BJ (cell line): ENCODE measurements at places on chromosomes 7 and 10.
A peak's percentile ranks its signal among the peaks of the same experiment; 100 is the strongest.

- DNase-seq: no peak
Observed at GRCh38 chr7:84729284-84729683, 457.6 kb downstream of the SEMA3D start.

DNA sequence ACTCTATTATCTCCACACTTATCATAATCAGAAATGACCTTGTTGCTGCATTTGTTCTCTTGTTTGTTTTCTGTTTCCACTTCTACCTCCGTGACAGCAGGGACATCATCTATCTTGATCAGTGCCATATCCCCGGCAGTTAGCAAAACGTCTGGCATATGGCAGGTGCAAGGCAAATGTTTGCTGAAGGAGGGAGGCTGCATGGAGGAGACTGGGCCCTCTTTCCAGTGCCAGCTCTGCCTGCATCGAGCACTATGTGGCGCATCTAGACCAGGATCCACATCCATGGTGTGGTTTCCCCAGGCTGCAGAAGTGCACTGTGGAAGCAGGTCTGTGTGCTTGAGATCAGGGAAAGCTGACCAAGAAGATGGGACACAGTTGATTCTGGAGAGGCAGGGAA lies 181.2 kb downstream of the KCNMA1 start:
- DNase-seq: no peak

DNA sequence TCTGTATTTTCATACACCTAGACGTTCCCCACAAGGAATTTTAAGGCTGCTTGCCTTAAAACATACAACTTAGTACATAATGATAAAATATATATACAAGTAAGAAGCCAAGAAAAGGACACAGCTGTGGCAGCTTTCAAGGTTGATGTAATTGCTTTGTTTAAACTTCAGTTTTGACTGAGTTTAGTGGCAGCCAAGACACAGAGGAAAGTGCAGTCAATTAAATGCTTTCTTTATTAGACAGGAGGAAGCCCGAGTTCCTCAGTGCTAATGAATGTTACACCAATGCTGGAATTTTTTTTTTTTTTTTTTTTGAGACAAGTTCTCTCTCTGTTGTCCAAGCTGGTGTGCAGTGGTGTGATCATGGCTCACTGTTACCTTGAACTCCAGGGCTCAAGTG lies 11.2 kb upstream of the STK31 start:
- DNase-seq: no peak

DNA sequence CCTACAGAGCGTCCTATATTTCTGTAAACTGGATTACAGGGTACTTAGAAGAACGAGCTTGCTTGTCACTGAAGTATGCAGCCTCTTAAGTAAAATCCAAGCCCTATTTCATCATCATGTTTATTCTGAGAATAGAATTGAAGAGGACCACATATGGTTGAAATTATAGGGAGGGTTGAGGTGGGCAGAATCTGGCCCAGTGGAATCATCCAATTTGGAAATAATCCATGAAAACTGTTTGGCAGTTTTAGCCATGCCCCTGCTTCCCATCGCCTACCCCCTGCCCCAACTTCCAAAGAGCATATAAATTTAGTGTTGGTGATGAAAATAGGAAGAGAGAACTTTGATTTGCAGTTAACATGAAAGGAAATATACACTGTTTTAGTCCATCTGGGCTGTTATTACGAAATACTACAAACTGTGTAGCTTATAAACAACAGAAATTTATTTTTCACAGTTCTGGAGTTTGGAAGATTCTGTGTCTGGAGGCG lies 150.4 kb downstream of the PRKG1 start:
- DNase-seq: peak; percentile 78

DNA sequence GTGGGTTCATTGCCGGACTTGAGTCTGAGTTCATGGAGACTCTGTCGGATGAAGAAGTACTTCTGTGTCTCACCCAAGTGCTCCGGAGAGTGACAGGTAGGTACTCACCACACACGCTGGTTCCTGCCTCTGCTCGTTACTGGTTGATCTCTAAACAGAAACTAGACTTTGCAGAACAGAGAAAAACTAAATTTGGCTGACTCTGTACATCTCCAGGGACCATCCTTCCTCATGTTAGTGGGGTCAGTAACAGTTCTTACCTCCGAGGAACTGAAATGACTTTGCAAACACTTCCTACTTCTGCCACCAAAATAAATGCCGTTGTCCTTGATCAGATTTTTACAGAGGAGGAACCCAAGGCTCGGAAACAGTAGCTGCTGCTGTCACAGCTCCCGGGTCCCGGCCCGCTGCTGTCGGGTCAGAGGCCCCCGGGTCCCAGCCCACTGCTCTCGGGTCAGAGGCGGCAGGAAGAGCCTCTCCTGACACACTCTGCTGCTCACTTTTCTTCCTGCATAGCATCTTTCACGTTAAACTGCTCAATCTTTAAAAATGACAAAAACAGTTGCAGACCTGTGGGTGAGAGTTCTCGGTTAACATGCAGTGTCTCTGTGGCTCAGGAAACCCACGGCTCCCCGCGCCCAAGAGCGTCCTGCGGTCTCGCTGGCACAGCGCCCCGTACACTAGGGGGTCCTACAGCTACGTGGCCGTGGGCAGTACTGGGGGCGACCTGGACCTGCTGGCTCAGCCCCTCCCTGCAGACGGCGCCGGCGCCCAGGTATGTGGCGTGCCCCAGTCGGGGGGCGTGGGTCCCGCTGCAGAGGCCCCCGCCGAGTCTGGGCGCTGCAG lies 4.8 kb upstream of the MTG1 start:
- no peak for DNase-seq

DNA sequence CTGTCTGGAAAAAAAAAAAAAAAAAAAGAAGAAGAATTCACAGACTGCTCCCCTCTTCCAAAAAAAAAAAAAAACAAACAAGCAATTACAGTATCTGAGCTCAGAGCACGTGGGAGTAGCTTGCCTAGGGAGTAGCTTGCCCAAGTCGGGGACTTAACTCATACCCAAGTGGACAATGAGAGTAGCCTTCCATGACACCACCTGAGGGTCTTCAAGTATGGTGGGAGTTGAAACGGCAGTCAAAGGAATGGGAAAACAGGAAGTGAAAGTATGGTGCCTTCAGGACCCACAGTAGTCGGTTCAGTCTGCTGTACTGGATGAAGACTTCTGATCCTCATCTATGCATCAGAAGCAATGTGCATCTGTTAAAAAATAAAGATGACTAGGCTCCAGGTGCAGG lies 10.6 kb downstream of the VOPP1 start:
- no peak for DNase-seq

DNA sequence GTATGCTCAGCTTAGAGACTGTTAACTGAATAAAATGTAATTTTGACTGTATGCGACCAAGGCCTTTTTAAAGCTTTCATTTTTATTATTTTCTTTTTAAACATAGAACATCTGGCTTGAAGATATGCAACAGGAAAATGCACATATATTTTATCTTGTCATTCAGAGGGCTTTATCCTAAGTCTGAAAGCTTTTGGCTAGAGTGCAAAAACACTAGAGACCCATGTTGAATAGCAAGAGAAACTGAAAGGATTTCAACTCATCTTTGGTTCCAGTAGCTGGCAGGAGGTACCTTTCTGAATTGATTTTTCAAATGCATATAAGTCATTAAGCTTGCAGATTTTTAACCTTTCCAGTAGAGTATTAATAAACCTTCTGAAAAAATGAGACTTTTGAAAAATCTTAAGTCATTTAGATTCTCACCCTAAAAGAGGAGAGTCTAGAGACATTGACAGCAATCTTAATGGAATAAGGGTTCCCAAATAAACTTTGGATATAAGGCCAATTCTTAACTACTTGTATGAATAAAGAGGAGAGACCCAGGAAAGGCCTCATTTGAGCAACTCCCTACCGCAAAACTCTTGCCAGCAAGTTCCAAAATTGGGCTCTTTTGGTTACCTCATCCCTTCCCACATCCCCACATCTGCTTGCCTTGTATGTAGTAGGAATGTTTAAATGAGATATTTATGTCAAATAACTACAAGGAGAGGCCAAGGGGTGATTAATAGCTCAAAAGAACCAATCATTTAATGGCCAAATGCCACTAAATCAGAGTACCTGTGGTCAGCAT lies 454.4 kb downstream of the HTR7 start:
- DNase-seq: no peak

GRCh38 chr10:123911866-123912265 lies 20.3 kb upstream of the CPXM2 start:
- no peak for DNase-seq

DNA sequence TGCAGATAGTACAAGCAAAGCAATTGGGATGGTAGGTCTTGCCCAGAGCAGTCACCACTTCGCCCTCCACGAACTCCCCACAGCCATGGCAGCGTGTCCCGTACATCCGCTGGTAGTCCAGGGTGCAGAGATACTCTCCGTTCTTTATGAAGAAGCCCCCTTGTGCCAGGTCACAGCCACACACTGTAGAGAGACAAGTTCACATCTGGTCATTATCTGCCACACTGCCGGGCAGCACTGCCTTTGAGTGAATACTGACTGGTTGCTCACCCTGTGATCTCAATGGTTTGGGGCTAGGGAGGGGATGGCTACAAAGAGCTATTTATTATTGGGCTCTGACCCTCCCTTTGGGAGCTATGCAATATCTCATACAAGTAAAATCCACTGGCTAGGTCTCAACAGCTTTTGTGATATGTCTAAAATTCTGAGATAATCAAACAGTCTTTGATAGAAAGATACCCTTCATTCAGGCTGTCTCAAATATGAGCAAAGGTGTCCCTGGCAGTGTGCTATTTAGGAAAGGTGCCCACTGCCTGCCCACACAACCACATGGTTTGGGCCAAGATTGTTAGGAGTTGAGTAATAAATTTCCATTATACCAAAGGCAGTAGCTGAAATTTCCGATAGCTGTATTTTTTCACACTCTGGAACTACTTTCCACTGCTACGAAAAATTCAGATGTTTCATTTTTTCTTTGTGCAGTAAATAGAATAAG lies 82.5 kb downstream of the ABLIM1 start:
- DNase-seq: no peak

DNA sequence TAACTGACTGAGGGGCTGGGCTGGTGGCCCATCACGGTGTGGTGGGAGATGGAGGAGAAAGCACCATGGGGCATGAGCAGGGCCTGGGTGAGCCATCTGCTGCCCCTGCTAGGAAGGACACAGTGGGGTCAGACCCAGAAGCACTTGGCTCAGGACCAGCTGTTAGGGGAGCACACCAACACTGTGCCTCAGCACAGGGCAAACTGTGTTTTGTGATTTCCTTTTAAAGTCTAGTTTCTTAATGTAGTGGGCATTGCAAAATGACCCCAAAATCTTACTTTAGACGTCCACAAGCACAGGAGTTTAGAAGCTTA lies 41.2 kb downstream of the NCAPG2 start:
- DNase-seq: no peak

DNA sequence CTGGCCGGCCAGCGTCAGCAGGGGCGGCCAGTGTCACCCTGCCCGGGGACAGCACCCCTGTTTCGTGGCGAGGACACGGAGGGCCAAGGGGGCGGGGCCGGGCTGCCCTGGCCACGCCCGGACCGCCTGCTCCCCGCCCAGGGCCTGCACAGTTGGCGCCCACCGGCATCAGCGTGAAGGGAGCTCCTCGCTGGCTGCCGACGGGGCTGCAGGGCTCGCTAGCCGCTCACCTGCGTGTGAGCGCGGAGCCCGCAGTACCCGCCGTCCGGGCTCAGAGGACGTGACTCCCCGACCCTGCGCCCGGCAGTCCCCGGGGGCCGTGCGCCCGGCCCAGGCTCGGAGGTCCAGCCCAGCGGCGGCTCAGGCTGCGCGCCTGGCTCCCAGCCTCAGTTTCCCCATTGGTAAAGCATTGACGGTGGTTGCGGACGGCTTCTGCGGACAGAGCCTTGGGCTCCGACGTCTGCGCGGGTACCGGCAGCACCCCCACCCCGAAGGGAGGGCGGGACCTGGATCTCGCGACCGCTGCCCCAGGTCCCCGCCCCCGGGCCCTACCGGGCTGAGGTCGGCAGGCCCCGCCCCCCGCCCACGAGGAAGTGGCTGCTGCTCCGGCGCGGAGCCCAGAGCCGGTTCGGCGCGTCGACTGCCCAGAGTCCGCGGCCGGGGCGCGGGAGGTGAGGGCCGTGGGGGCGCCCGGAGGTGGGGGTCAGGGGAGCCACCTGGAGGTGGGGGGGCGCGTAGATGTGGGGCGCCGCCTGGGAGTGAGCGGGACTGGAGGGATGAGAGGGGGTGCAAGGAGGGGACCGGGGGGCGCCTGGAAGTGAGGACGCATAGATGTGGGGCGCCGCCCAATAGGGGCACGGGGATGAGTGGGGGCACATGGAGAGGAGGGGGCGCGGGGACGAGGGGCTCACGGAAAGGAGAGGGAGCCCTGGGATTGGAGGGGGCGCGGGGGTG lies at the start of gene ARPC1B:
ARPC1B (plus strand) TSS at position 620 of the 954 bp plus-strand sequence. CDS start 10,985 bp downstream, outside the sequence.
- no peak for DNase-seq
